ENCODE measurements at places on chromosomes 4 and X.

- no peak for DNase-seq
Measured at GRCh38 chr4:130099105-130099504, 1003.2 kb downstream of the C4orf33 start.

- DNase-seq, result no peak
Measured at GRCh38 chr4:123183308-123183707, 213.3 kb upstream of the SPRY1 start.

DNA sequence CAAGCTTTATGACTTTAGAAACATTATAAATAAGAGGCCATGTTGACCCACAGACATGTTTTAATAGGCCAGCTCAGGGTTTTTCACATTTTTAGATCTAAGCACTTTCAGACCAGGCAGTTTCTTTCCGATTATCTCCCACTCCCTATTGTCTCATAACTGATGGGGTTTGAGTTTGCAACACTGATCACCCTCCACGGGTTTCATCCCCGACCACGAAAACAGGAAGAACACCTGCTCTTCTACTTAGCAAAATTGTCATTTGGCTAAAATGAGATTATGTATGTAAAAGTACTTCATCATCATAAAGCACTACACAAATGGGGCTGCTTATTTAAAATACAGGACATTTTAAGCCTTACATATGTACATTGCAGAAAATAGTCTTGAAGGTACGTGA, 407.9 kb downstream of the HNRNPD start:
- DNase-seq, result no peak

GRCh38 chrX:31872007-31872406, 800.2 kb upstream of the FTHL17 start:
- DNase-seq, result no peak

GRCh38 chrX:104742355-104742754, 176.4 kb downstream of the IL1RAPL2 start:
- DNase-seq, result no peak

DNA sequence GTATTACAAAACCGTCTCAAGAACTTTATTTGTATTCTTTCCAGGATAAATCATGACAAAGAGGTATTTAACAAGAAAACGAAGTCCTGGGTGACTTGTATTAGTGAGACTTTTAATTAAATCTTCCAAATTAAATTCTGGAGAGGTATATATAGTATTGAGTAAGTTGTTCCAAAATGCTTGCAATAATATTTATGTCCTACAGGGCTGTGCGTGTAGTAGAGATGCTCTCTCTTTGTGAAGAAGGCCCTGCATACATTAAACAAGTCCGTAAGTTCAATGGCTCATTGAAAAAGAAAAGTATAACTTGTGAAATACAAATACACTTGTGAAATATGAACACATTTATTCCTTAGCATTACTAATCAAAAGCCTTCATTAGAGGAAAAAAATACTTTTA, 211.4 kb downstream of the ARHGAP24 start:
- DNase-seq, result no peak

DNA sequence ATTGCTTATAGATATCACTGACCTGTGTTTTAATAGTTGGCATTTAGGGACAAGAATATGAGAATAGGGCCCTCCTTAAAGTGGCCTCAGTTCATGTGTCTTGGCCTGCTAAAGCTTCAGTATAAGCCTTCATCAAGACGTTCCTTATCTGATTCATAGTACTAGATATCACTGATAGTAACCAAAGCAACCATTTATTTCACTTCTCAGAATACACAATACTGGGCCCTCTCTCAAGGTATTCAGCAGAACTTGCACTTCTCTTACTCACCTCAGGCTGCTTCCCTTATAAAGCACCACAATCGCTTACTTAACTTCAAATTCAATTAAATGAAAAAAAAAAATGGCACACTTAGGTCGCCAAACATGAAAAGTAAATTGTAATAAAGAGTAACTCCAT, 259.4 kb upstream of the PCDH7 start:
- DNase-seq, result no peak

GRCh38 chrX:139204571-139204897, 326.0 kb upstream of the F9 start:
- no peak for DNase-seq

DNA sequence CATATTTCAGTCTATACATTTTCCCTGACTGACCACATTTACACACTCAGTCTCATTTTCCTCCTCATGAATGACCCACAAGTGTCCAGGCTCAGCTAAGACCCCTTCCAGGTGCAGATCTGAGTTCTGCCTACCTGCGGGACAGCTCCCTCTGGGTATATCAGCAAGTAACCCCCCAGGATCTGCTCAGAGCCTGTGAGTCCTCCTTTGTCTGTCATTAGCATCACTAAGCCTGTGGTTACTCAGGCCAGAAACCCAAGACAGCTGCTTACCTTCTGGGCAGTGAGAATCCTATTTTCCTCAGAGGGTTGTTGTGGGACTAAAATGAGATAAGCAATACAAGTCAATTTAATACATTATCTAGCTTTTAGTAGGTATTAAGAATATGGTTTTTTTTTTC, 487.6 kb upstream of the BOD1L1 start:
- DNase-seq, result no peak

GRCh38 chrX:19646282-19646681, 131.0 kb upstream of the MAP3K15 start:
- no peak for DNase-seq

Data from activated T-cell treated with anti-CD3 and anti-CD28 coated beads for 4 hours (primary cell).